ENCODE measurements at places on chromosomes 7 and 10. TPM values are rescaled to one million over a fixed set of nuclear protein-coding genes. Genes with fewer than 3 reads are reported as not detected.
A peak's percentile ranks its signal among the peaks of the same experiment; 100 is the strongest.

SPDYE2 gene
- not detected for total RNA-seq

DNA sequence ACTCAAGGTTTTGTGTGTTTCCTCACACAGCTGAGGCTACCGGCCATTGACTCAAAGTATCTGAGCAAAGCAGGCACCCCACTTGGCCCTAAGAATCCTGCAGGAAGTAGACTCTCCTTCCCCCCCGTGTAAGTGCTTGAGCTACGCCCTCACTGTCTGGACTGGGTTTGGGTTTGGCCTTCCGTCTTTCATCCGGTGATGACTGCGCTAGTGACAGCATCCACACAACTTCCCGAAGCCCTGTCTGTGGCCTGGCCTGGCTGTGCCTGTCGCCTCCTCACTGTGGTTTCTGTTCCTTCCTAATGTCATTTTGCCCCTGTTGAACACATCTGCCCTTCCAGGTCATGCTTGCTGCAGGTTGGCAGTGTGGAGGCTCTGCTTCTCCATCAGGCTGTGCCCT is 14.5 kb downstream of the C7orf57 start:
- peak; percentile 64 for DNase-seq
- H3K27me3 ChIP-seq = no peaks in the 10 kb centered on the region
- H3K36me3 ChIP-seq = no peaks in the 10 kb centered on the region
- H3K4me1 ChIP-seq = peaks cover 5% of the 10 kb centered on the region
- no peak overlapping the region for H3K27ac ChIP-seq
- no peak overlapping the region for H3K4me3 ChIP-seq

GRCh38 chr10:77448226-77448625 is 189.4 kb downstream of the KCNMA1 start:
- no peaks in the 10 kb centered on the region for H3K4me1 ChIP-seq
- H3K27me3 ChIP-seq = no peaks in the 10 kb centered on the region
- no peaks in the 10 kb centered on the region for H3K36me3 ChIP-seq
- DNase-seq = no peak

DNA sequence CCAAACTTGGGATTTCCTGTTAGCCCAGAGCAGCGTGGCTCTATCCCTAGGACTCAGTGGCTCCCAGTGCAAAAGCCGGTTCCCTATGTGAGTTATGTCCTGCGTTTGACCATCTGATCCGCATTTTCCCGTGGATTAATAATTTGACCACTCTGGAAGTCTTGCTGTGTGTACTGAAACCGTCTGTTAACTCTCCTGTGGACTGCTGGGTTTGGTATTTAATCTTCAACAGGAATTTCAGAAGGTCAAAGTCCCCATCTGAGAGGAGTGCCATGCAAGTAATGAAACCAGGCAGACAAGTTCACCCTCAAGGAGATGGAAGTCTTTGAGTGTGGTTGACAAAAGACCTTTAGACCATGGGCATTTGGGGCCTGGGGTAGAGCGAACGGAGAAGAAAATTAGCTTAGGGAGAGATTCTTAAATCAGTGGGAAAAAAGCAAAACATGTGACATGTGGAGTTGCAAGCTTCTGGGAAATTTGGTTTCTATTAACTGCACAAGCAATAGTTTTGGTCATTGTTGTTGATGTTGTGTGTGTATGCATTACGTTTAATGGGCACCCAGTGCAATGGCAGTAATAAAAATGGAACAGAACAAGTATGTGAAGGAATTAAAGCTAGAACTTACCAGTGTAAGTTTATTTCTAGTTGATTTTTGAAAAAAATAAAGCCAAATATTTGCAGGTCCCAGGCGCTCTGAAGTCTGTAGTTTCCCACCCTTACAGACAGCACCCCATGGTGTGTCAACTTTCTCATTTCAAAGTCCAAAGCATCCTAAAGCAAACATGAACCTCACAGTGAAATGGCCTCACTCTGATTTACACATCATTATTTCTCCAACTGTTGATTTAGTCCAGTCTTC is 38.2 kb downstream of the LYZL1 start:
- no peaks in the 10 kb centered on the region for H3K36me3 ChIP-seq
- no peaks in the 10 kb centered on the region for H3K27me3 ChIP-seq

DNA sequence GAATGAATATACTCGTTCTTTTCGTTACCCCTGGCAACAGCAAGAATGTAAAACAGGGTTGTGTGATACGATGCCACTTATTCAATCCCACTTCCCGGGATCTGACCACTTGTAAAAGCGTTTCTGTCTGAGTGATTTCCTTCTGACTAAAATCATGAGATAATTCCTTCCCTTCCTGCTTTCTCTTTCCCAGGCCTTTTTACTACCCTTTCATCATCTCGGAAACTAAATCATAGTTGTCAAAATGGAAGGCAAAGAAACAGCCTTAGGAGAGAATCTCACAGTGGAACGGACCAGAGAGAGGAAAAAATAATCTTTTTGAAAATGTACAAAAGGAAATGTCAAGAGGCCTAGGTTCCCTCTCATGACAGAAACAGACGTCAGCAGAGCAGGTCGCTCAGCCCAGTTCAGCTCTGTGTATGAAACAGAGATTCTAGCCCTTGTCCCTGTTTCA is 29.8 kb downstream of the DIP2C start:
- no peak for DNase-seq
- H3K27me3 ChIP-seq = no peaks in the 10 kb centered on the region
- peaks cover 9% of the 10 kb centered on the region for H3K4me1 ChIP-seq
- H3K27ac ChIP-seq = peak overlapping the region; percentile 15
- H3K36me3 ChIP-seq = no peaks in the 10 kb centered on the region

DNA sequence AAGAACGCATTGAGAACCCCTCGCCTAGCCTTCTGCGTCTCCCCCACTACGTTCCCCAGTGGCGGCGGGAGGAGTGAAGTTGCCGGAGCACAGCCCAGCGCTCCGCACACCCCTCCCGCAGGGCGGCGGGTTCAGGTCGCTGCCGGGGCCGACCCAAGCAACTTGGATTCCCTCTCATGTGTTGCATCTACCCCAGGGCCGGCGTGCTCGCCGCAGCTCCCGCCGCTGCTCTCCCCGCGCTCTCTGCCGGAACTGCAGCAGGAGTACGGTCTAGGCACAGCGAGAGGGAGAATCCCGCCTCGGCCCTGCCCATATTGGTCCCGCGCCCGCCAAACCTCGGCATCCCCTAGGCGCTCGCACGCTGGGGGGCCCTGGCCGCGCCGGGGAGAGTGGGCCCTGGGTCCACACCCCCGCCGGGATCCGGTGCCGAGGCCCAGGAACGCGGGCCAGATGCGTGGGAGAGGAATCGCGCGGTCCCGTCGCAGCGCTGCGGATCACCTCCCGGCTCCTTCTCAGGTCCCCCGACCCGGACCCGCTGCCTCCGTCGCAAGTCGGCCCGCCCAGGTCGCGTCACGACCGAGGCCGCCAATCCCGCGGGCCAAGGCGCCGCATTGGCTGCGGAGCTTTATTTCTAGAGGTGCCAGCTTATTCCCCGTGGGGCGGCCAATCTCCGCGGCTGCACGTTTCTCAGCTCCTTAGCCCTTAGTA is 648 bp upstream of the TMEM243 start:
- no peaks in the 10 kb centered on the region for H3K36me3 ChIP-seq
- no peaks in the 10 kb centered on the region for H3K27me3 ChIP-seq
- peak overlapping the region; percentile 92 for H3K4me3 ChIP-seq
- DNase-seq = peak; percentile 91

- H3K27ac ChIP-seq = no peak overlapping the region
- DNase-seq = no peak
- H3K27me3 ChIP-seq = no peaks in the 10 kb centered on the region
- H3K4me3 ChIP-seq = no peak overlapping the region
Observed at GRCh38 chr10:92837456-92837855, 10.9 kb upstream of the EXOC6 start.

- no peak overlapping the region for H3K27ac ChIP-seq
- H3K4me1 ChIP-seq = no peaks in the 10 kb centered on the region
- H3K4me3 ChIP-seq = no peak overlapping the region
- H3K36me3 ChIP-seq = no peaks in the 10 kb centered on the region
Observed at GRCh38 chr10:78664929-78665553, 403.7 kb upstream of the ZMIZ1 start.
